ENCODE measurements at places on chromosomes 3 and 15.

DNA sequence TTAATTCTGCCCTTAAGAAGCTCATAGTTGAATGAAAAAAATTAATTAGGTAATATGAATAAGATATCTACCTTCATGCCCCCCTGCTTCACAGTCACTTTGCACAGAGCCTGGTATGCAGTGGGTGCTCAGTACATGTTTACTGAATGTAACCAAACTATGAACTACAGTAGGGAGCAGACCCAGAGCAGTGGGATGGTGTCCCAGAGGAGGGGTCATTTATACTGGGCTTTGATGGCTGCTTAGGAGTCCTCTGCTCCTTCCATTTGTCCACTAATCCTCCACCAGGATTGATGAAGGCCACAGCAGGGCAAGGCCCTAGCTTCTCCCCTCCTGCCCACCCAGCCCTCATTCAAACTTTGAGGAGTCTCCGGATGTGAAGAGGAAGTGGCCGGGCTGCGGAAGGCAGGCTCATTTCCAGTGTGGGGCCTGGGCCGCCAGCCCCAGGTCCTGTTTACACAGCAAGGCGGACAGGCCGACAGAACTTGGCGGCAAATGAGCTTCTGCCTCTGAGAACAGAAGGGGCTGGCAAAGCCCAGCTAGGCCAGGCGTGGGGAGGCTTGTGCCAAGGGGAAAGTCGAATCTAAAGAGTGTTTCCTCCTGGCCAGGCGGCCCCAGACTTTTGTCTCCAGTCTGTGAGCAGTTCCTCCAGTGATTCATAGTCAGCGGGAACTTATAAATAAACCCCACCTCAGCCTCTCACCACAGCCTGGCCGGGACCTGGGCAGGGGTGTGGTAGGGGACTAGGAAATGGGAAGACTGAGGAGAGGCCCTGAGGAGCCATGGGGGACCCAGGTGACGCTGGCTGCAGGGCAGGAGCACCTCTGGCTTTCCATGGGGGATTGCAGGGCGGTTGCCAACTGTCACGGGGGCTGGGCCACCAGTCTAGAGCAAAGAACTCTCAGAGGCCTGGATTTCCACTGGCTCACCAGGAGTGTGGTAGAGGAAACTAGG is 51.6 kb upstream of the LCTL start:
- peak; percentile 7 for DNase-seq

DNA sequence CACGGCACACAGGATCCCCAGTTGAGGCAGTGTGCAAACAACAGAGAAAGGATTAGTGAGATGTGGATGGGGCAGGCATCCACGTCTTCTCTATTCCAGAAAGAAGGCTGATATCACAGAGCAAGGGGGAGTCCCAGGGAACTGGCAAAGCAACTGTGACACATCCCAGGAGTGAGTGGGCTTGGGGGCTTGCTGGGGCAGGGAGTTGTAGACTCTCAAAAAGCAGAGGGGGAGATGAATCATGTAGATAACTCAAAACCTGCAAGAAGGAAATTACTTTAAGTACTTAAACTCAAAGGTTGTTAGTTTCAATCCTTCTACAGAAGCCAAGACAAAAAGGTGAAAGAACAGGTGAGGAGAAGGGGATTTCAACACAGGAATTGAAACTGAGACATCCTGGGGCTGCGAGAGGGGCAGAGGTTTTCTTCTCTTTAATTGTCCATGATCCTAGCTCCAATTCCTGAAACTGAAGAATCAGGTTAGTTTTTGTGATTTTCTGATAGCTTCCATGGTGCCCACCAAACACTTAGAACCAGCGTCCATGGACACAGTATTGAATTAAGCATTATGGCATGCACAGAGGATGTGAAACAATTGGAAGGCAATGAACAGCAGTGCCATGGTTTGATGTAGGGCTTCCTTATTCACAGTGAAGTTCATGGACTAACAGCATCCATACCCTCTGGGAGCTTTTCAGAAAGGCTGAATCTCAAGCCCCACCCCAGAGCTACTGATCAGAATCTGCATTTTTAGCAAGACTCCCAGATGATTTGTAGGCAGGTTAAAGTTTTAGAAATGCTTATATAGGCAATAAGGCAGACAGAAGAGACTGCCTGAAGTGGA is 52.0 kb downstream of the CCR3 start:
- no peak for DNase-seq

GRCh38 chr15:96792216-96792615 is 461.7 kb downstream of the NR2F2 start:
- DNase-seq: no peak

DNA sequence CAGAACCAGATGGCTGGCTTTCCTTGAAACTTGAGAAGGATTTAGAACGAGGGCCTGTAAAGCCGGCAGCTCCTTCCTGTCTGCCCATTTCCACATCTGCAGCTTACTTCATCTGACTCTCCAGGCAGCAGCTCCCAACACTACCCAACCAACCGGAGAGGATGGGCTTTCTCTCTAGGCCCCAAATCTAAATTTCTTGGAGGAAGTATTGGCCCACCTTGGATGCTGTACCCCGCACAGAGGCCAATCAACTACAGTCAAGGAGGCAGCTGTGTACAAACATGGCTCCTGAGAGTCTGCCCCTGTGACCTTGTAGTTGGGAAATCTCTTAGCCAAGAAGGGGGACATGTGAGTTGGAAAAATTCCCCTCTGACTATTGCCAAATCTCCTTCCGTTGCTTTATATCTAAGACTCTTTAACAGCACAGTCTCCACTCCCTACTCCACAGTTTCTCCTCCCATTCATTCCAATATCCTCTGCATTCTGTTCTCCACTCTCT is 8.0 kb upstream of the ACAP2 start:
- DNase-seq: peak; percentile 12

GRCh38 chr15:101068961-101069653 is 149.9 kb downstream of the LRRK1 start:
- peak; percentile 60 for DNase-seq

DNA sequence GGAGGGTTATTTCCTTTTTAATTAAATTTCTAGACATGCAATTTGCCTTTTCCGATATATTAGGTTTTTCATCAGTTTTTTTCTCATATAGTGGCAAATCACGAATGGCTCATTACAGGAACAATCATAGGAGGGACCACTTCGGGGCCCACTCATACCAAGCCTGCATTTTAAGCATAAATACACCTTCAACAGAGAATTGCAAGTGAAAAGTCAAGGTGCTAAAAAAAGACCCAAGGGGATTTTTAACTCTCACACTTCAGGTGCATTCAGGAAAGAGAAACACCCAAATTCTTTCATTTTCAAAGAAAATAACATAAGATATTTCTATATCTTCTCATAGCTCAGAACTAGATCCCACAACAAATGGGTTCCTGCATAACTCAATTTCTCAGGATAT is 979.6 kb upstream of the NR2F2 start:
- DNase-seq: no peak

DNA sequence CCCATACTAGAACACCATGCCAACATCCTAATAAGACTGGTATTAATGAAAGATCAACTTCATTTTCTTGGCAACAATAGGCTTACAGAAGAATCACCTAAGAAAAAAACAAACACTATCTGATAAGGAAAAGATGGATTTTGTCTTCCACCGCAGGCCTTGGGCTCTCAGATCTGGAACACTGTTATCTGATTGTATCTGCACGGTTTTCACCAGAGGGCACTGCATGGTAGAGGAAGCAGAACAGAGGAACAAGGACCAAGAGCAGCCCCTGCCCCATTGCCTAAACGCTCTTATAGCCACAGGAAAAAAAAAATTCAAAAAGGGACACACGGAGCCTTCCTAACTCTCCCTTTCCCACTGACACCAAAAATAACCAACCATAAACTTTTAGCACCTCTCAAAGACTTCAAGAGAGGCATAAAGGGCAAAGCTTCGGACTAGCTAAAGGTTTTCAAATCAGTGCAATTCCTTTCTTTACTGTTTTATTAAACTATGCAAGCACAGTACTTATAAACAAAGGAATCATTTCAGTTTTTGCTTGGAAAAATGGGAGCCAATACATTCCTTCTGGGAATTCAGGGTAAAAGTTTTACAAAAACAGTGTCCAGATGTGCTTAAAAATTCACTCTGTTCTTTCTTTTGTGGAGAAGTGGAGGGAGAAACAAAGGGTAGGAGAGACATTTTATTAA is 23.3 kb downstream of the IL17RD start:
- no peak for DNase-seq

DNA sequence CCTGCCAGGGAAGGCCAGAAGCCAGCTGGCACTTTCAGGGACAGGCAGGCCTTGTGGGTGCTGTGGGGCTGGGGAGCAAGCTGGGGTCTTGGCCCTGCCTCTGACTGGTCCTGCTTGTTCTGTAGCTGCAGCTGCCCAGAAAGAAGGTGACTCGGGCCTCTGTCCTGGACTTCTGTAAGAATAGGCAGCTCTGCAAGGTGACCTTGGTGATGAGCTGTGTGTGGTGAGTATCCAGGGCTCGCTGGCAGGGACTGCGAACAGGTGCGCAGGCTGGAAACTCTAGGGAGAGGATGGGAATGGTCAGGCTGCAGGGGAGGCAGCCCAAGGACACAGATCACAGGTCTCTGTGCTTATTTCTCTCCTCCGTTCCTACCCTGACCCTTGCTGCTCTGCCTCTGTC is 31.2 kb downstream of the SLC22A14 start:
- DNase-seq: no peak

- no peak for DNase-seq
Observed at GRCh38 chr3:51802106-51802703, 23.2 kb upstream of the IQCF6 start.

DNA sequence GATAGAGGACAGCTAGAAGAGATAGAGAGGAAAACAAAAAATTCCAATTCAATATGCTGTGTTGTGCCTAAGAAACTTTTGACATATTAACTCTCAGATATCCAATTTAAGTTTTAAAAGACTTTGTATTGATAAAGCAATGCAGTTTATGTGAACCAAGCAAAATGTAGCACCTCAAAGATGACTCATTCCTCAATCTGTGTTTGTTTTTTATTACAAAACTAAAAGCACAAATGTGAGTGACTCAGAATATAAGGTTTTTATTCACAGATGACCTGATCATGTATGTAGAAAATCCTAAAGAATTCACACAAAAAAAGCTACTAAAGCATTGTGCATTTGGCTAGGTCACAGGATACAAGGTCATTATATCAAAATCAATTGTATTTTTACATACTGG is 11.1 kb downstream of the HCLS1 start:
- DNase-seq: no peak

- no peak for DNase-seq
Observed at GRCh38 chr3:9169956-9170850, 79.2 kb downstream of the SRGAP3 start.

DNA sequence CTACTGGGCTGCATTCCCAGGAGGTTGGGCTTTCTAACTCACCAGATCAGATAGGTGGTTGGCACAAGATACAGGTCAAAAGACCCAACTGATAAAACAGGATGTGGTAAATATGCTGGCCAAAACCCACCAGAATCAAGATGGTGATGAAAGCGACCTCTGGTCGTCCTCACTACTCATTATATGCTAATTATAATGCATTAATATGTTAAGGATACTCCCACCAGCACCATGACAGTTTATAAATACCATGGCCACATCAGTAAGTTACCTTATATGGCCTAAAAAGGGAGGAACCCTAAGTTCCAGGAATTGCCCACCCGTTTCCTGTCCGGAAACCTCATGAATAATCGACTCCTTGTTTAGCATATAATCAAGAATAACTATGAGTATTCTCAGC is 31.6 kb downstream of the CFAP44 start:
- DNase-seq: no peak

- no peak for DNase-seq
Observed at GRCh38 chr15:69934607-69935006, 163.1 kb downstream of the TLE3 start.

- DNase-seq: no peak
Observed at GRCh38 chr3:13793451-13793850, 86.4 kb downstream of the WNT7A start.

GRCh38 chr3:48371651-48372376 is at the start of gene FBXW12:
TSS of gene FBXW12 (plus strand) at chr3:48372219. CDS start at chr3:48372768, 549 bp downstream.
- no peak for DNase-seq

GRCh38 chr3:103218146-103218545 is 783.3 kb downstream of the ZPLD1 start:
- no peak for DNase-seq

DNA sequence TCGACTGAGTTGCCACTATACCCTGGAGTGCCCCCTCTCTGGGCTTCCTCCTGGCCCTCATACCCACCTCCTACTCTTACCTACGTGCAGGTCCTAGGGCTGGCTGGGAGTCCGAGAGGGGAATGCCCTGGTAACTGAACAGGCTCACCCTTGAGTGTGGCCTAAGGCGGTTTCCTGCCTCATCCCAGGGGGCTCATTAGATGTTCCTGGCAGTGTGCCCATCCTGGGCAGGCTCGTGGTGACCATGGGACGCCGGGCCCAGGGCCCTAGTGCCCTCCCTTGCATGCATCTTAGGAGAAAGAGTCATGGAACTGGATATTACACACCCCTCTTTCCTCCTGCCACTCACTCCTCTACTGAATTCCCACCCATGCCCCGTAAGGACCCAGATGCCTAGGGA is 2.8 kb downstream of the SEMA4B start:
- DNase-seq: no peak

DNA sequence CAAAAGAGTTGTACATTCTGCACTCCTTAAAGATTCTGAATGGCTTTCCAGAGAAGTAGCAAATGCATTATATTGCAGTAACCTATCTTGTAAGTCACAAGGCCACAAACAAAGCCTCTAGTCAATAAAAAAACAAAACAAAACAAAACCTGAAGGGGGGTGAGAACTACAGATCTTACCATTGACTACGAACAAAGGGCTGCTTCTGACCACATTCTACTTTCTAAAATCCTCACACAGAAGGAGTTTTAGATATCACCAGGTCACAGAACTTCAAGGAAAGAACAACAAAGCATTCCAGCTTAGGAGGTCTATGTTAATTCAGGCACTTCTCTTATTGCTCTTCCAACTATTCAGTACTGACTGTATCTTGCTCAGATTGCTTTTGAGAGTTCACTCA is 343.0 kb downstream of the ZBTB20 start:
- no peak for DNase-seq

- no peak for DNase-seq
Observed at GRCh38 chr3:173761161-173761560, 363.6 kb downstream of the NLGN1 start.

- no peak for DNase-seq
Observed at GRCh38 chr3:146465693-146466465, 3.5 kb downstream of the PLSCR2 start.

- no peak for DNase-seq
Observed at GRCh38 chr3:170096342-170096741, 58.5 kb downstream of the GPR160 start.

DNA sequence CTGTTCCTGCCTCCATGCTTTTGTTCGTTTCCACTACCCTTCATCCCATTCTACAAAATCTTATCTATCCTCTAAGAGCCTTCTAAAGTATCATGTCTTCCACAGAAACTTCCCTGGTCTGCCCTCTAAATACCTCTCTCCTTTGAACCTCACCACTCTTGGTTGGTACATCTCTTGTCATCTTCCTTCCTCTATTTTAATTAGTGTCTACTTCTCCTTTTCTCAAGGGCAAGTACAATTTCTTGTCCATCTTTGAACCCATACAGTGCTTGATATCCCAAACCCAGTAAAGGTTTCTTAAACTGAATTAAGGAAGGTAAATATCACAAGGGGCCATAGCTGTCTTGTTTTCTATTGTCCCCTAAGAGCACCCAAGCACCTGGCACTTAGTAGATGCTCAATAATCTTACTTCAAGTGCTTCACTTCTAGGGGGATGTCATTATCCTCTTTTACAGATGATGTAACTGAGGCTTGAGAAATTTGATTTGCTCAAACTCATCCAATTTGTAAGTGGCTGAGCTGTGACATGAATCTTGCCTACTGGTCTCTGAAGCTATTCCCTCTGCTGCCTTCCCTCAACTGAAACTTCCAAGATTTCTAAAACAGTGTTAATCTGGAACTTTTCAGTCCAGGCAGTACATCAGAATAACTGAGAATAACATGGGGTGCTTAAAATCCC is 2.6 kb upstream of the DAPK2 start:
- DNase-seq: no peak
